ENCODE measurements at places on chromosomes 1 and 21.
A peak's percentile ranks its signal among the peaks of the same experiment; 100 is the strongest.

DNA sequence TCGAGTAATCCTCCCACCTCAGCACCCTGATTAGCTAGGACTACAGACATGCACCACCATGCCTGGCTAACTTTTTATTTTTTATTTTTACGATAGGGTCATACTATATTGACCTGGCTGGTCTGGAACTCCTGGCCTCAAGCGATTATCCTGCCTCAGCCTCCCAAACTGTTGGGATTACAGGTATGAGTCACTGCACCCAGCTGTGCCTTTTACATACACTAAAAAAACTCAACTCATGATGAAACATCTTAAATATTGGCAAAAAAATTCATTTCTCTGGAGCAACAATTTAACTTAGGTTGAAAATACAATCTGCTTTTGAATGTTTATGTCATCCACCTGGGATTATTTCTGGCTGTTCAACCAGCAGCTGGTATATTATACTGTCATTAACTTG is 598.3 kb upstream of the ZP4 start:
- no peak for DNase-seq

DNA sequence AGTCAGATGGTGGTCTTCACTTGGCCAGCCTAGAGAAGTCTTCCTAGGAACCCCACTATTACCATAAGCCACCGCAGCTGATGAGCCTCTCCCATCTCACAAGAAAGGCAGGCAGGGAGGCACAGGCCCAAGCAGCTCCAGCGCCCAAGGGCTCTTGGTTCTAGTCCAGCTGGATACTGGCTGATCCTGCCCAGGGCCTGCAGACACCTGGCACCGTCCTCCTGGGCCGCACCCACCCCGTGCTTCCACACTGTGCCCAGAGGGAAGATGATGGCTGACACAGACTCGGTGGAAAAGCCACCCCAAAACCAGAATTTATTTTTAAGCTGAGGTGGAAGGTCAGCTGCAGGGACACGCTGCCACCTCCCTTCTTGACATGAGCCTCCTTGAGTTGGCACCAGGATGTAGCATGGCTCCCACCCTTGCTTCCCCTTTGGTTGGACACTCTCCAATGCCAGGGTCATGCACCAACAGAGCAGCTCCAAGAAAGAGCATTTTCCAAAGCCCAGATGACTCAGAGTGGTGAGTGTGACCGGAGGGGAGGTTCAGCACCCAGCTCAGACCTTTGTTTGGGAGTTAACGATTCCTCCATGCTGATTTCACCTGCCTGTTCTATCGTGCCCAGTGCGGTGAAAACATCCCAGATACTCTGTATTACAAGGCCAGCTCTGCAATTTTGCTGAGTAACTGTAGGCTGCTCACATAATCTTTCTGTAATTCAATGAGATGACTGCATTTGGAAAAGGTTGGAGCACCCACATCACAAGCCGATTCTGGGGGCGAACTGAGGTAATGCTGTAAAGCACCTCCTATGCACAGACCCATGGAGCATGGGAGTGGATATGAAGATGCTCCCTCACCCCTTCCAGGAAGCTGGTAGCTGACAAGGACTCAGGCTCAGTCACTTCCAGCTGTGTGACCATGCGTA is 63.1 kb upstream of the SLC2A1 start:
- no peak for DNase-seq

DNA sequence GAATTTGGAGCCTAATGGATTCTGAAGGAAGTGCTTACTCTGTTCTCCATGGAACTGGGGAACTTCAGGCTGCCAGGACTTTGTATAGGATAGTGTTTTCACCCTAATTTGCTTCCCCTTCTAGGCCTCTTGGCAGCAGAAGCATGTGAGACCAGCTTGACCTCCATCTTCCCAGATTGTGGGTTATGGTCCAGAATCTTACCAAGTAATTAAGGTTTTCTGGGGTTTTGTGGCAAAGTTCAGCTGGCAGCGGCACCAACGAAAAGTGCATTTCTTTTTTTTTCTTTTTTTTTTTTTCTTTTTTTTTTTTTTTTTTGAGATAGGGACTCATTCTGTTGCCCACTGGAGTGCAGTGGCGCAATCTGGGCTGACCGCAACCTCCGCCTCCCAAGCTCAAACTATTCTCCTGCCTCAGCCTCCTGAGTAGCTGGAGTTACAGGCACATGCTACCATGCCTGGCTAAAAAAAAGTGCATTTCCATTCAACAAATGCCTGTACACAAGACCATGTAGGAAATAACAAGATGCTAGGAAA is 3.4 kb upstream of the BMP8A start:
- DNase-seq = no peak

GRCh38 chr1:26853156-26853555 is 9.8 kb upstream of the SFN start:
- peak; percentile 26 for DNase-seq

DNA sequence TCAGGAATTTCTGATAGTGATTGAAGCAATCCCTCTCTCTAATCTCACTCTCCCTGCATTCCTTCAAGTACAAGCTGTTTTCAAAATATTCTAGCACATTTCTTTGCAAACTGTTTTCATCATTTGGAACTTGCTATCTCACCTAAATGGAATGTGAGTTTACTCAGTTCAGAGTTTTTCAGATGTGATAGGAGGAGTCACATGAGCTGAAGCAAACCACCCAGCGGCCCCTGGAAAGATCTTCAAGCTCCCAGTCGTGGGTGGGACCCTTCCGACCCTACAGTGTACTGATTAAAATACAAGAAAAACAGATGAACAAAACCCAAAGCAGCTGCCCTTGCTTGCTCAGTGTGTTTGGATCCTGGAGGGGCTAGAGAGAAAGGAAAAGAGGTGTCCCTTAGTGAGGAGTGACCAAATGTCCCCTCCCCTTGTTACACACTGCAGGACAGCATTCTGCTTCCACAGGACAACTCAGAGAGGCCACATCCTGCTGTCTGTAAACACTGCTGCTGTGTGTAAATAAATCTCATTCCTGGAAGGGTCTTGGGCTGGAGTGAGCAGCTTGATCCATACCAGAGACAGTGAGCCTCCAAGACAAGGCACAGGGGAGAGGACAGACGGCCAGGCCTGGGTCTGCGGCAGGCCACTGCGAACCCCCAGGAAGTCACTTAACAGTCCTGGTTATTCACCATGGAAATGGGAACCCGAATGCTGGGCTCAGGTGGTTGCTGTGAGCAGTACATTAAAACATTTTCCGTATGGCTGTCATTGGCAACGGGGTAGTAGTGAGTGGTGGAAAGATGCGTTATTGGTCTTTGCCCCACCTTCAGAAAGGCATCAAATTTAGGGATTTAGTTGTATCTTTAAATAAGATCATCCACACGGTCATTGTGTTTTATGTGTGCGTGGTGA is 229.2 kb downstream of the RHOU start:
- DNase-seq = peak; percentile 59

- DNase-seq = no peak
Observed at GRCh38 chr1:183185941-183186490, at the start of gene LAMC2. Gene LAMC2 (plus strand): TSS chr1:183186264. CDS start chr1:183186353, 89 bp downstream.

DNA sequence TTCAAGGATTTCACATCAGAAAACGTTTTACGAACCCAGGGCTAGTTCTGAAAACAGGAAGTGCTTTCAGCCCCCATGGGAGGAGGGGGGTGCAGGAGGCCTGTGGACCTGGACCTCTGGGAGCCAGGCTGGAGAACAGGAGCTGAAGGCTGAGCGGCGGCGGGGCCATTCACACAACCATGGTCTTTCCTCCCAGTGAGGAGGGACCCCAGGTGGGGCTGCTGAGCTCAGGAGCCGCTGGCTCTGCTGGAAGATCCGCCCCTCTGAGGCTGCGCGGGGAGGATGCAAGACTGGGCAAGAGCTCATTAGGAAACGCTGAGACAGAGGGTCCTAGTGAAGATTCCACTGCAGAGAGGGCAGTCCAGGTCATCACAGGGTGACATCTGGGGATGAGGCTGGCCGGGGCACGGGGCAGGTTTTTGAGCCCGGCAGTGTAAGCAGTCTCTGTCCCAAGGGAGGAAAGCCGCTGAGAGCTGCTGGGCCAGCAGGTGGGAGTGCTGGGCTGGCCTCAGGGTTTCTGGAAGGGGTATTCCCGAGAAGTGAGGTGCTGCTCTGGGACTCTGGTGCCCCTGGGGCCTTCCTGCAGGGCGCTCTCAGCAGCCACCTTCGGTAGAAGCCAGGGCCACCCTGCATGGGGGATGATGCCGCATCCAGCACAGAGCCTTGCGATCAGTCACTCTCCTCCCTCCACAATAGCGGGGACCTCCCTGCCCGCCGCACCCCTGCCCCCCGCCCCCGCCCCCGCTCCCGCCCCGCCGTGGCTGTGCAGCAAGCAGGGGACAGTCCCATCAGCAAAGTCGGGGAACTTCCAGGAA is 7.5 kb downstream of the MX2 start:
- DNase-seq = no peak

DNA sequence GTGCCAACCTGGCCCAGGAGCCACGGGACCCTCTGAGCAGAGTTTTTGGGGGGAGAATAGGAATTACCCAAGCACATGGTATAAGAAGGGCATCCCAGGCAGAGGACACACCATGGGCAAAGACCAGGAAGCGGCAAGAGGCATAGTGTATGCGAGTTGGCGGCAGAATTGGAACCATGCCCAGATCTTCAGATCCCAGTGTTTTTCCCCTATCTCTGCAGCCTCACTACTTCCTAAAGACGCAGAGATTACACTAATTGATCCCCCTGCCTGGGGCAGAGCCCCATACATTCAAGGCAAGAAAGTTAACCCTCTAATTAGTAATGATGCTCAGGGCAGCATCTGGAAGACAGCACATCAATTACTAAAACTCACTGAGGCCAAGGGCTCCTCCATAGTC is 48.2 kb downstream of the SYT2 start:
- no peak for DNase-seq

GRCh38 chr1:16925635-16926490 is 4.1 kb downstream of the CROCC start:
- no peak for DNase-seq

- DNase-seq = no peak
Observed at GRCh38 chr21:26093122-26093521, 77.4 kb downstream of the APP start.

GRCh38 chr1:154075746-154076145 is 79.1 kb downstream of the NUP210L start:
- no peak for DNase-seq

GRCh38 chr1:211259638-211260126 is 516 bp downstream of the RCOR3 start:
- no peak for DNase-seq

DNA sequence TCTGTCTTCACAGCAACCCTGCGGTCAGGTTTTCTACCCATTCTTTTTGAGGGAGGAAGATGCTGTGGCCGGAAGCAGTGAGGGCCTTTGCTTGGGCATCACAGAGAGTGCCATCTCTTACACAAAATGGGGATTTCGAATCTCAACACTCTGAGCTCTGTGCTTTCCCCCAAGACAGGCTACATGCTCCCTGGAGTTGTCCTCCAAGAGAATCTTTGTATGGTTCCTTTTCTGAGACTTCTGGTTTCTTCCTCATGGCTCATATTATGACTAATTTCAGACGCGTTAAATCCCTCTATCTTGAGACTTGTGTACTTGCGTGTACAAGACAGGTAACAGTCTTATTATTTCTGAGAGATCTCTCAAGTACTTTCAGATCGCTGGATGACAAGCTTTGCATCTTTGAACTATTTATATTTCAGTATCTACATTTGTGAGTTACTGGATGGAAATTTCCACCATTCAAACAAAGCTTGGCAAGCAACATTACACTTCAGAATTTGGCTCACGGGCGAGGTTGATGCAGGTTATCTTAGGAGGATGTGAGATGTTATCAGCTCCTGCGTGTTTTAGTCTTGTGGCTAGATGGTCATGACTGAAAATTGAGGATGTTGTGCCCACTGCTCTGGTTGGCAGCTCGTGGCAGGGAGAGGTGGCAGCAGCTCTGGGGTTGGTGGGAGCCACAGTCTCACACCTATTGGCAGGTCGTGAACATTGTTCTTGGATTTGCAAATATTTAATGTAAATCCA is 19.4 kb downstream of the ABCG1 start:
- no peak for DNase-seq

GRCh38 chr1:178575611-178576361 is 62.9 kb downstream of the TEX35 start:
- DNase-seq = peak; percentile 7

GRCh38 chr1:15836772-15837669 is 10.5 kb upstream of the SPEN start:
- DNase-seq = no peak

DNA sequence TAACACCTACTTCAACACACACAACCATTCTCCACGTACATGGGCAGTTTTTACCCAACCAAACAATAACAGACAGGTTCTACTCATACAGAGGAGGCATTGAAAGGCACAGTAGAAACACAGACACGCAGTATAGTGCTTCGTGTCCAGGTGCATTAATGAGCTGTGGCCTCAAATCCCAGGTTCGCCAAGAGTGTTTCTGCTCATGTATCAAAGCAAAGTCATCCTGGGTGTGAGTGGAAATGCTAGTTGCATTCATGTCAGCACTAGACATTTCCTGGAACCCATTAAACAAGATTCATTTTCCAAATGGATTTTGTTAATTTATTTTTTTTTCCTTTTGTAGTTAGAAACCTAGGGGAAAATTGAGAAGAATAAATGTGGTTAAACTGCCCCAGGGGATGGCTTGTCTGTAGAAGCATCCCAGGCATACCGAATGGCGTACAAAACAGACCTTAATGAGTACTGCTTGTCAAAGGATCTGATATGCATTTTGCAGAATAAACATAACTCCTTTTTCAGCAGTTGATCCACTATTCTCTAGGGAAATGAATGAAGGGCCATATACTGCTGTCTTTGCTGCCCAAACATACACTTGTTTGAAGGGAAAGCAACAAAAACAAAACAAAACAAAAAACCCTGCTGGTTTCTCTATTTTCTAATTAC is 298.6 kb upstream of the ST6GALNAC5 start:
- DNase-seq = no peak

DNA sequence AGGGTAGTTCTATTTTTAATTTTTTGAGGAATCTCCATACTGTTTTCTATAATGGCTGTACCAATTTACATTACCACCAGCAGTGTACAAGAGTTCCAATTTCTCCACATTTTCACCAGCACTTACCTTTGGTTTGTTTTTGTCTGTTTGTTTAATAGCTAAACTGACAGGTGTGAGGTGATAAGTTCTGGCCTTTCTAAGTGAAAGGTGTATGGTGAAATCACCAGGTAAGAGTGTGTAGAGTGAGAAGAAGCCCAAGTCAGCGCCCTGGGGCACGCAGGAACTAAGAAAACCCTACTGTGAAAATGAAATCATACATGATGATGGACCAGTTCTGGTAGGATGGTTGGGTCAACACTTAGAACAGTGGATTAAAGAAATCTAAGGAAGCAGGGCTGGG is 34.5 kb downstream of the BTG3 start:
- DNase-seq = no peak

- no peak for DNase-seq
Observed at GRCh38 chr1:16351456-16351993, 755 bp downstream of the FBXO42 start.

Measured in AG04449 (cell line).